HFF-Myc (cell line): ENCODE measurements at places on chromosomes 3 and 15.

- peak; percentile 80 for DNase-seq
Observed at GRCh38 chr3:188294823-188295487, 141.0 kb downstream of the LPP start.

GRCh38 chr15:48592933-48593332 lies 52.6 kb downstream of the FBN1 start:
- no peak for DNase-seq

DNA sequence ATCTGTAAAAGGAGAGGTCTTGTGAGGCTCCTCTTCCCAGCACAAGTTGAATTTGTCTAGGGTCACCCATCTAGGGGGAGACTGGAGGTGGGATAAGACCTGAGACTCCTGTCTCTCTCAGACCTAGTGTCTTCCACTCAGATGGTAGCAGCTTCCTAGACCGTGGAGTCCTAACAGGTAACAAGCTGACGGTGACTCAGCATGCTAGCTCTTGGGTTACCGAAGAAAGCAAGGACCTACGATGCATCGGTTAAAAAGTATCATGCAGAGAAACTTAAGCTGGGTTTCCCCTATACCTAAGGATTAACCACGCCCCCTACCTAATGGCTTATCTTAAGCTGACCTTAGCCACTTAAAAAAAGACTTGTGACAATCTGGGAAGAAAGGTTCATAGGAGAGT lies 7.6 kb downstream of the LRRN1 start:
- DNase-seq, result no peak

DNA sequence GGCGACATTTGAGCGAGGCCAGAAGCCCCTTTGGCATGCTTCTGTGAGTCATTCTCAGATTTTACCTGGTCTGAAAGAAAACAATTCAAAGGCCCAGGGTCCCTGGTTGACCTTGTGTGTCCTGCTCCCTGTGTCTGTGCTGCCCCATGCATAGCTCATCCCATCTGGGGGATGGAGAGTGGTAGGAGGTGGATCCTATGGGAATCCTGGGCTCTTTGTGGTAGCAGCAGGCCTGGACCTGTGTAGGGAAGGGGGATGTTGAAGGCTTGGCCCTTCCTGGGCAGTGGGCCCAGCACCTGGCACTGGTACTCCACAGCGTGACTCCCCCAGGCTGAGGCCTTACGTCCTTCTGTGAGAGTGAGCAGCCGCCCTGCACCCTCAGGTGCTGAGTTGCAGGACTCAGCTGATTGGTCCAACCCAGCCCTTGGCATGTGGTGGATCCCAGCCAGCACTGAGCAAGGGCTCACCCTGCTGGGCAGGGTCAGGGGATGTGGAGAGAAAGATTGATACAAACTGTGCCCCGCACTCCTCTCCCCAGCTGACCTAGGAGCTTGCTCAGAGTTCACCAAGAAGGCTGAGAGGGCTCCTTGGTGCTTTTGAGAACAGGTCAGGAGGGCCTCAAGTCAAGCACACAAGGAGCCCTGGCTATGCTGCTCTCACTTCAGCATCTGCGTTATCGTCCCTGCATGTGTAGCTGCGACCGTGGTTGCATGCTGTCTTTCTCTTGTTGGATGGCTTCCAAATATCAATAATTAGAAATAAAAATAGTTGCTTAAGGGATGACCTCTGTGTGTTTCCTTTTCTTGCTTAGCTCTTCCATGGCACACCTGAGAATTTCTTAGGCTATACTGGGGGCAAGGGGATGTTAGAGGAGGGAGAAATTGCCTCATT lies 21.4 kb upstream of the JMJD7 start:
- DNase-seq, result no peak

DNA sequence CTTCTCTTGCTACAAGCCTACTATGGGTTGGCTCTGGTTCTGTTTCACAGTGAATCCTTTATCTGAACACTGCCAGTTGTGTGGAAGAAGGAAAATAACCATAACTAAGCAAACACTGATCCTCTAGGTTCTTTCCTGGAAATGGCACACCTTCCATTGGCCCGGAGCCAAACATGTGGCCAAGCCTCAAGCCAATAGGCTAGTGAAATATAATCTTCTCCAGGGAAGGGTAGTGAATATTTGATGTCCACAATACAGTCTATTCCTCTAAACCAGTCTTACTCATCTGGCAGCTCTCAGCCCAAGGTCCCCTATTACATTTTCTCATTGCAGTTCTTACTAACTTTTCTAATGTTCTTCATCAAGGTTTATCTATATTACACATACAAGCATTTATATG lies 921.3 kb downstream of the TUSC7 start:
- peak; percentile 22 for DNase-seq

GRCh38 chr3:27729748-27730611 lies 7.9 kb upstream of the EOMES start:
- no peak for DNase-seq

DNA sequence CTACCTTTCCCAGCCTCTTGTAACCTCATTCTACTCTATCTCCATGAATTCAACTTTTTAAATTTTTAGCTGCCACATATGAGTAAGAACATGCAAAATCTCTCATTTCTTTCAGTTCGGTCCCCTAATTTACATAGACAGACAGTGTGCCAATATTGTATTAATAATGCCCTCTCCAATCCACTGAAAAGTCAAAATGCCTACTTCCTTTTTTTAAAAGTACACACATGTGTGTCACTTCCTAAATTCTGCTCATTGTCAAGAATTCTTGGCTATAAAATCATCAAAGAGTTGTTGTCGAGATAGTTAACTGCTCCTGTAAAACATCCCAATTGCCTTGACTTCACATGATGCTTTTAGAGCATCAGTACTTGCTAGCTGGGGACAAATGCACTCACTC lies 84.2 kb upstream of the IL12A start:
- no peak for DNase-seq

GRCh38 chr3:36394176-36394575 lies 13.9 kb downstream of the STAC start:
- no peak for DNase-seq

GRCh38 chr15:51533672-51534398 lies 88.7 kb downstream of the DMXL2 start:
- no peak for DNase-seq

- no peak for DNase-seq
Observed at GRCh38 chr3:189070965-189071364, 100.8 kb upstream of the TPRG1 start.

- DNase-seq, result no peak
Observed at GRCh38 chr15:94844538-94845389, 613.4 kb downstream of the MCTP2 start.

DNA sequence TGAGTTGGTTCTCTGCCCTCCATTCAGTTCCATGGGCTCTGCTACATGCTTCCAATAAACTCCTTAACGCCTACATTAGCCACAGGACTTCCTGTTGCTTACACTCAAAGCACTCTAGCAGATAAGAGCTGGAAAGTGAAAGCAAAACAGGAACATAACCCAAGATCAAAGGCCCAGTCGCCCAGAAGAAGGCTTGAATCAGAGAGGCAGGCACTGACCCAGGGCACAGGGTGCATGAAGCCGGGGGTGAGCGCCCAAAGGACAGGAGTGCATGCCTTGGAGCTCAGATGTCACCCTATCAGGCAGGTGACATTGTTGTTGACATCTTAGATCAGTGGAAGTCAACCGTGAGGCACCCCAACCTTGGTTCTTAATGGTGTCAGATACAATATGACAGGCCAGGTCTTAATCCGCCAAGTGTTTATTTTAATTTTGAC lies 235.1 kb downstream of the UACA start:
- no peak for DNase-seq

DNA sequence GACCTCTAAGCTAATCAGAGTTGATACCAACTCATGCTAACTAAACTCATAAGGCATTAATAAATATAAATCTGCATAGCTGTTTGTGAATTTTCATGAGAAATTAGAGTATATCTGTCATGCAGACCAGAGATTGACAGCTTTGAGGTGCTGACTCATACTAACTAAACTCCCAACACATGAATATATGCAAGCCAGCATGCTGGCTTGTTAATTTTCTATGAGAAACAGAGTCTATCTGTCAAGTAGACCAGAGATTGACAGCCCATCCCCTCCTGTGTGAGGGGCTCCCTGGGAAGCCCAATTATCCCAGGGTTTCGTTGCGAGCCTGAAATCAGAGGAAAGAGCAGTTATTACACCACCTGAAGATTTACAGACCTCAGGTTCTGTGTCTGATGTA lies 69.3 kb downstream of the CD47 start:
- DNase-seq, result no peak

DNA sequence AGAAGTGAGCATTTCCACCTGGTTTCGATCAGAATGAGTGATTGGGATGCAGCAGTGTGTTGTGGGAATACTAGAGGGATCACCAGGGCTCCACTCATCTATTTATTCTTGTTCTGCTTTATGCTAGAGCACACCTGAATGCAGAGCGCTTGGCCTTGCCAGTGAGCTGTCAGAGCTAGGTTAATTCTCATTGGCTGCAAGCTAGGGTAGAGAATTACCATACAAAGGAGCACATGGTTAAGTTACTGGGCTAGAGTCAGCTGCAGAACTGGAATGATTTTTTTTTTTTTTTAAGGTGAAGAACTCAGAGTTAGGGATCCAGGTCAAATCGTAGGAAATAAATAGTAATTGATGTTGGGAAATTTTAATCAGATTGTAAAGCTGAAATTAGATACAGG lies 8.8 kb downstream of the EIF2AK4 start:
- DNase-seq, result no peak

DNA sequence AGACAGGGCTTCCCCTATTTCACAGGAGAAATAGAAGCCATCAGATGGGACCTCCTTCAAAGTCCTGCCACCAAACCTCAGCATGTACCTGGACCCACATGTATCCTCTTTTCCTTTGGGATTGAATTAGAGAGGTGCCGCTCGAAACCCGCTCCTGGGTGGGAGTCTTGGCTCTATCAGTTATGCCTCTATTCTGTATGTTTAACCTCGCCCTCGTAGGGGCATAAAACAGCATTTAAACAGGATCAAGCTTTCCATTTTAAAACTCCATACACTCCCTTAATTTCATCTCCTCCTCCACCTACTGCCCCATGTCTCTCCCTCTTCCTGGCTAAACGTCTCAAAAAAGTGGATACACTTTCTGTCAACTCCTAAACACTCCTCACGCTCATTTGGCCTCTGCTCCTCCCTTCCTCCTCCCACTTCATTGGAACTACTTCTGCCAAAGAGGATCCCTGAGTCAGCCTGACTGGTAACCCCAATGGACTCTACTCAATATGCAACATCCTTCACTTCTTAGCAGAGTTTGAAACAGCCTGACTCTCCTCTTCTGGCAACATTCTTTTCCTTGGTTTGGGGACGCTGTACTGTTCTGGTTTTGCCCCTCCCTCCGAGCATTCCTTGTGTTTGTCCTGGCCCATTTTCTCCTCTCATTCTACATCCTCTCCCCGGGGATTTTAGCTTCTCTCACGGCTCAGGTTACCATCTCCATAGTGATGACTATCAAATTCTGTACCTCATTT lies 23.0 kb upstream of the MUC20 start:
- peak; percentile 19 for DNase-seq

- no peak for DNase-seq
Observed at GRCh38 chr3:114155370-114155821, 23.5 kb downstream of the DRD3 start.

- DNase-seq, result no peak
Observed at GRCh38 chr3:149282322-149282721, 51.1 kb downstream of the TM4SF18 start.

DNA sequence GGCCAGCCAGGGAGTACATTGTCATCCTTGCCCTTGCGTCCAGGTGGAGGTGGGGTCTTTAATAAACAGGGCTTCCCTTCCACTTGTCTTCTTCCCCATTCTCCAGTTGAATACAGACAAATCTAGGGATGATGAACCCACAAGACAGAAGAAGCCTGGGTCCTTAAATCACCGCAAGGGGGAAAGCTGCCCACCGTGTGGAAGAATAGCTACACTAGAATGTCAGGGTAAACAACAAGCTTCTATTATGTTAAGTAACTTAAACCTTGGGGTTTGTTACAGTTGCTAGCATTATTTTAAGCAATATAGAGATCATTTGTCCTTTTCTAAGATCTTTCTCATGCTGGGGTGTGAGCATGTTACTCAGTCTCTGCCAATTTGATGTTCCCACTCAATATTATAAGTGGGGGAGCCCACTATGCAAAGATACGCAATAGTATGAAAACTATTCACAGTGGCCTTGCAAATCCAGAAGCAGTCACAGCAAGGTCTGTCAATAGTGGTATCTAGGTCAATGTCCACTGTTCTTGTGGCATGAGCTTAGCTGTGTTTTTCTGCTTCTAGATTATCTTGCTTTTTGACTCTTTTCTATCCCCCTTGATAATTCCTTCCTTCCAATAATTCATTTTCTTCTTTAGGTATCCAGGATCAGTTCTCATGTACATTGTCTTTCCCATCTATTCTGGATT lies 12.0 kb upstream of the PCCB start:
- no peak for DNase-seq

DNA sequence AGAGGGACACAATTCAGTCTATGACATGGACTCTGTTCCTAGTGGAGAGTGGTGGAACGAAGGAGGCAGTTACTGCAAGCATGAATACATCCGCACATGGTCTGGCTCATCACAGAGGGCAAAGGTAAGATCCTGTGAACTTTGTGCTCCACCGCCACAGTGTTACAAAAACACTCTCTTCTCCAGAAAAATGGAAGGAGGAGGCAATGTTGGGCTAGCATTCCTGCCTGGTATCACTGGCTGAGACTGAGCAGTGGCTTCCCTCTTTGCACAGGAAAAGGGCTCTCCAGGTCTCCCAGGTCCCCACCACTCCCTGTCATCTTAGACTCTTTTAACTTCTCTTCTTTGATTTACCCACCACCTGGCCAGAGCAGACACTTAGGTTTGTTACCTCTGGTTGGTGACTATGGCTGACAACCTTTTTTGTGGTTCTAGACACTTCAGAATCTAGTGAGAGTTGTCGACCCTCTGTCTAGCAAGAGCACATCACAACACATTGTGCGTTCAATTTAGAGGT lies 1.5 kb upstream of the EEFSEC start:
- DNase-seq, result no peak
